Caudate nucleus (tissue), 63 donors: ENCODE measurements at places on chromosomes 12 and 14.

DNA sequence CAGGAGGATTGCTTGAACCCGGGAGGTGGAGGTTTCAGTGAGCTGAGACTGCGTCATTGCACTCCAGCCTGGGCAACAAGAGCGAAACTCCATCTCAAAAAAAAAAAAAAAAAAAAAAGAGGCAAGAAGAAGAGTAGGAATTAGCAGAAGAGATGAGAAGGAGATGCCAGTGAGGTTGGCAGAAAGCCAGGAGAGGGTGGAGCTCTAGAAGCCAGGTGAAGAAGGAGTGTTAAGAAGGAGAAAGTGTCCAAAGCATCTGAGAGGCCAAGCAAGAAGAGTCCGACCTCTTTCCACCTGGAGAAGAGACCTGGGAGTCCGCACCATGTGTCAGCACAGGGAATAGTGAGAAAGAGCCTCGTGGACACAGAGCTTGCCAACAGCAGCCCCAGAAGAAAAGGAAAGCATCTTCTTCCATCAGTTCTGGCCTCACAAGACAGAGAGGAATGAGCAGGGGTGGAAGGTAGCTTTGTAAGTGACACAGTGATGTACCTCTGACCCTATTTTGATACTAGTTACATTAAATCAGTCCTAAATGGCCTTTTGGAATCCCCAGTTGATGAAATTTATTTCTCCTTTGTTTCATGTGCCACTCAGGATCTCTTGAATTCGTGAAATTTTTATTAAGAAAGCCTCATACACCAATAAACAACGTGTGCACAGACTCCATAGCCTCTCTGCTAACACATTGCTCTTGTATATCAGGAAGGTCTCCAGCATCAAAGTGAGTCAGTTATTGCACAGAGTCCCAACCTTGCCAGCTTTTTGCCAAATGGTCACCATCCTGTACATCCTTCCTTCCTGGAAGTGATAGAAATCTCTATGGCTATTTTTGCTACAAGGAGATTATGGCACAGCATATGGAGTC lies 70.6 kb downstream of the SAMD4A start:
- DNase-seq, result no peak

DNA sequence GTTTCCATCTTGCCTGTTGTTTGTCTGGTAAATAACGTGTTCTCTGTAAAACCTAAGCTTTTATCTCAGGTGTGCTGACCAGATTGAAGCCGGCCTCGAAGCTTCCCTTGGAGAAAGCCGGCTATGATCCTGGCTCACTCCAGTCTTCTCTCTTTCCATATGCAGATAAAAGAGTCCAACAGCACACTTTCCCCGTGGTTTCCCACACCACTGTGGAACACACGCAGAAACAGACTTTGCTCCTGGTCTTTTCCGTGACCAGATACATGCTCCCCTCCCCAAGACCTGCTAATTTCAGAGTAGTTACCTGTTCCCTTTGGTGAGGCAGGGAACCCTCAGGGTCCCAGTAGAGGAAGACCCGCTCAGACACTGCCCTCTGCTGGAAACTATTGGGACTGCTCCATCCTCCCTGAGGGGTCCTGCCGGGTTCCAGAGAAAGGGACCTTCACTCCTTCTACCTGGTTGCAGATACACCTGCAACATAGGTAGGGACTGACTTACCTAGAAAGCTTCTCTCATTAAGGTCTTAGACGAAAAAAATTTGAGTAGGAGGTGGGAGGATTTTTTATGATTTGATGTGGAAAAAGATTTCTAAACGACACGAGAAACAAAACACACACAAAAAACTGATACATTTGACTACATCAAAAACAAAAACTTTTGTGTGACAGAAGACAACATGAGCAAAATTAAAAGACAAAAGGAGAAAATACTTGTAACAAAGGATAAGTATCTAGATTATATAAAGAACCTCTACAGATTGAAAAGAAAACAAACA lies 415.4 kb upstream of the CCDC196 start:
- peak; percentile 10 for DNase-seq

- DNase-seq, result no peak
These were observed 60.8 kb upstream of the REP15 start for GRCh38 chr12:27635349-27635972.

GRCh38 chr14:65206448-65207096 lies 104.3 kb upstream of the MAX start:
- DNase-seq, result no peak

DNA sequence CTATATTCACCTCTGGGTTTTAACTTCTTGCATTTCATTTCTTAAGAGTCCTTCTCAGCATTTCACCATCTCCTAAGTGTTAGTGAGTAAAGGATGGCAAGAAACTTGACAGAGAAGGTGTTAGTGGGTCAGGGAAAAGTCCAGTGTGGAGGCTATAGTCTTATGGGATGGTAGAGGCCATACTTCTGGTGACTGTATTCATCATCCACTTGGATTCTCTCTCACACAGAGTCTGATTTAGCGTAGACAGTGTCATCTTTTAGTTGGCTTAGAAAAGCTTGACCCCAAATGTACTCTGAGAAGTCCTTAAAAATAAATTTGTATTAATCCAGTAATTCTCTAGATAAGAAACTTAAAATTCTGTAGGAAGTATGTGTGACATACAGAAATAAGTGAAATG lies 232.4 kb upstream of the FBXO33 start:
- DNase-seq, result no peak

DNA sequence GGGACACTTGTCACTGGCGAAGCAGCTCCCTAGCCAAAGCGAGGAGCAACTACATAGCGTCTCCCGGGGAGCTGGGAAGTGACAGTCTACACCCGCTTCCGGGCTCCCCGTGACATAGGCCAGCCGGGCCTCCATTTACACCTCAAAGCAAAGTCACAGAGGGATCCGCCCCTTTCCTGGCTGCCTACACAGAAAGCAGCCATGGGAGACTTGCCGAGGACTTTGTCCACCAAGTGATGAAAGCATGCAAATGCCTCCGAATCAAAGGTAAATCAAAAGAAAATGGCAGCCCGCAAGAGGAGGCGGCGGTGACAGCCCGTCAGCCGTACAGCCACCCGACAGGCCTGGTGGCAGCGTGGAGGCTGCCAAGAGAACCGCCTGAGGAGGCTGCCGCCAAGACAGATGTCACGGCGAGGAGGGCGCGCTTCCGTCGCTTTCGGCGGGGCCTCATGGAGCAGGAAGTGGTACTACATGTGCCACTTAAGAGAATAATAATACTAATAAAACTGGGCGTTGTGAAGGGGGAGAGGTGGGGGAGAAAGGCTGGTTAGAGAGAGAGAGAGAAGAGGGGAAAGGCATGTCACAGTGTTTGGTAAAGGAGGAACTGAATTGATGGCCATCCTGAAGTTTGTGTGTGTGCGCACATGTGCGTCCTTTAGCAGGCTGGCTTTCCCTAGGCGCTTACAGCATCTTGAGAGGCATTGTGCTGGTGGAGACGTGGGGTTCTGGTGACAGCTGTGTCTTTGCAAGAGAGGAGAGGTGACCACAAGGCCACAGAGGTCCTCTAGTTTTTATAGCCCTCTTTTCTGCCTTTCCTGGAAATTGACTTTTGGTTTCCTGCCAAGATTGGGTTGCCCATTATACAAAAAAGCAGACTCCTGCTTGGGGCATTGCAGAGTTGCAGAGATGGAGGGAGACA lies 661.7 kb downstream of the VRK1 start:
- no peak for DNase-seq

GRCh38 chr14:28778138-28779117 lies 11.8 kb downstream of the FOXG1 start:
- DNase-seq, result no peak

- DNase-seq, result no peak
These were observed 522.5 kb downstream of the RMST start for GRCh38 chr12:97984974-97985580.

DNA sequence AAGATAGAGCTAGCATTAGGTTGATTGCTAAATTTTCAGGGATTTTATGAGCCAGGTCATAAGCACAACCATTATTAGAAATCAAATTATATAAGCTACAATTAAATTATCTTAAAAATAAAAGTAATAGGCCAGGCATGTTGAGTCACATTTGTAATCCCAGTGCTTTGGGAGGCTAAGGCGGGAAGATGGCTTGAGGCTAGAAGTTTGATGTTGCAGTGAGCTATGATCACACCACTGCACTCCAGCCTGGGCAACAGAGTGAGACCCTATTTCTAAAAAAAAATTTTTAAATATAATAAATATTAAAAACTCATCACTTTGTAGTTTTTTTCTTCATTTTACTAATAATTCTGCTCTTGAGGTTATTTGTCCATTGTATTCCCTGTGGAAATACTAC lies 1.9 kb upstream of the LIMA1 start:
- DNase-seq, result no peak

- no peak for DNase-seq
These were observed 9.9 kb upstream of the ADIPOR2 start for GRCh38 chr12:1680804-1681492.

DNA sequence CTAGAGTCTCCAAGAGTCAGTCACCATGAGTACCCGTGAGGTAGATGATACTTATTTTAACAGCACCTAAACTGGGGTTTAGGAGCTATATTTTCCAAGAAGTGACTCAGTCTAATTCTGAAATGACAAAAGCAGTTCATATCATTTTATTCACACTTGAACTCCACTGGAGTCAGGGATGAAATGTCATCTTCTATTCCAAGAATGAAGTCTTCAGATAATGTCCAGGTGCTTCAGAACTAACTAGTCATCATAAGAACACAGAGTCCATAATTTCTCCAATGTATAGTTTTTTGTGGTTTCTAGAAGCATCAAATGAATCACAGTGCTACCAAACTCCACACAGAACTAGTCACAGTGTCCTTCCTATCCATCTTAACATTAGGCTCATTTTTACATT lies 13.3 kb downstream of the DNM1L start:
- no peak for DNase-seq

DNA sequence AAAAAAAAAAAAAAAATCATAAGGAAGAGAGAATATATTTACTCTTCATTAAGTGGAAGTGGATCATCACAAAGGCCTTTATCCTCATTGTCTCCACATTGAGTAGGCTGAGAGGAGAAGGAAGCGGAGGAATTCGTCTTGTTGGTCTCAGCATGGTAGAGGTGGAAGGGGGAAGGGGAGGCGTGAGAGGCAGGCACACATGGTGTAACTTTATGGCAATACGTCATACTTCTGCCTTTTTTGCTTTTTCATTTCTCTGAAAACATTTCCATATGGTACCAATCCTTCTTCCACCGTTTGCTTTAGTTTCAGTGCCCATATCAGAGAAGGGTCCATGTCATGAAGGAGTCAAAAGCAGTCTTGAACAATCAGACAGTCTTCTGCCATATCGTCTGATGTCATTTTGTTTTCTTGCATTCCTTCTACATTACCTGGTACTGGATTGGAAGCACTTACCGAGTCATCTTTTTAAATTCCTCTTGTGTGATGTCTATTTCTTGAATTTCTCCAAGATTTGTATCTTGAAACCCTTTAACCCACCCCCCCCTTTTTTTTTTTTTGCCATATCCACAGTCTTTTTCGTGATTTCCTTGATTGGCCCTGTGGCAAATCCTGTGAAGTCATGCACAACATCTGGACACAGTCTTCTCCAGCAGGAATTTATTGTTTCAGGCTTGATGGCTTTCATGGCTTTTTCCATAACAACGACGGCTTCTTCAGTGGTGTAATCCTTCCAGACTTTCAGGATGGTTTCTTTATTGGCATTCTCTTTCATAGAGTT lies 8.9 kb downstream of the FUT8 start:
- DNase-seq, result no peak

GRCh38 chr12:291153-291723 lies 28.6 kb upstream of the SLC6A13 start:
- DNase-seq, result no peak

DNA sequence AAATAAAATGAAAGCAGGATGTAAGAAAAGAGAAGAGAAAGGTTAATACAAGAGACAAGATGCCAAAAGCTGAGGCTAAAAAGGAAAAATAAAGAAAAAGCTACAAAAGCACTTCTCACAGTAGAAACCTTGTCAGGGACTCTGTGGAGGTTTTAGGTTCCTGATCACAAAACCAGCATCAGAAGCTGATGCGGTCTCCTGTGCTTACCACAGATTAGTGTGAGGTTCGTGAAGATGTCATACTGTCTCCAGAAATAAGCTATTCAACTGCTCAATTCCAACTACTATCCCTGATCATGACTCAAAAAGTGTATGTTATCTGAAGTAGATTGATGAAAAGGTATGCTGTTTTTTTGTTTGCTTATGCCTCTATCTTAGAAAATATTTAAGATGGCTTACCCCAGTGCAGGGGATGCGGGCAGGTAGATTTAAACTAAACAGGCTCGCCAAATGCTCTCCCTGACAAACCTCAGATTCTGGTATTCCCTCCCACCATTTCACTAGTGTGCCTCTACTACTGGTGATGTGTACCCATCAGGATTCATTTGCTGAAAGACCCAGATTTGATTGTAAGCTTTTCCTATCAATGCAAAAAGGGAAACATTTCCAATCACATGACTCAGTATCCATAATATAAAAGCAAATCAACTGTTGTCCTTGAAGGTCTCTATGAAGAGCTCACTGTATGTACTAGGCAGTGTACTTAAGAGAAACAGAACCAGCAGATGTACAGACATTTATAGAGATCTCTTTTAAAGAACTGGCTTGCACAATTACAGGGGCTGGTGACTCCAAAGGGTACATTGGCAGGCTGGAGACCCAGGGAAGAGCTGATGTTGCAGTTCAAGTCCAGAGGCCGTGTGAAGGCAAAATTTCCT lies 169.5 kb upstream of the FOXN3 start:
- DNase-seq, result no peak

DNA sequence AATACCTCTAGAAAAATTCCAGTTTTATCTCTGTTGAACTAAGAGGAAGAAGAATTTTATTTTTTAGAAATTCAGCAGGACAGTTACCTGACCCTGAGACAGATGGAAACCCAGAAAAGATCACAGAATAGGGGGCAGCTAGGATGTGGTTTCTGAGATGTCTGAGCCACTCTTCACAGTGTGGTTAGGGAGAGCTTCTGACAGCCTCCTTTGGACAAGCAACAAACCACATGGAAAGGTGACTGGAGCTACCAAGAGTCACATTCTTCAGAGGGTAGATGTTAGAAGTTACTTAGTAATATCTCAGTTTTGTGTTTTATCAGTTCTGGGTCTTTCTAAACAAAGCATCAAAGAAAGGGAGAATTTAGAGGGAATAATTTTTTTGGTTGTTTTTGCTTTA lies 117.3 kb upstream of the NAP1L1 start:
- no peak for DNase-seq

DNA sequence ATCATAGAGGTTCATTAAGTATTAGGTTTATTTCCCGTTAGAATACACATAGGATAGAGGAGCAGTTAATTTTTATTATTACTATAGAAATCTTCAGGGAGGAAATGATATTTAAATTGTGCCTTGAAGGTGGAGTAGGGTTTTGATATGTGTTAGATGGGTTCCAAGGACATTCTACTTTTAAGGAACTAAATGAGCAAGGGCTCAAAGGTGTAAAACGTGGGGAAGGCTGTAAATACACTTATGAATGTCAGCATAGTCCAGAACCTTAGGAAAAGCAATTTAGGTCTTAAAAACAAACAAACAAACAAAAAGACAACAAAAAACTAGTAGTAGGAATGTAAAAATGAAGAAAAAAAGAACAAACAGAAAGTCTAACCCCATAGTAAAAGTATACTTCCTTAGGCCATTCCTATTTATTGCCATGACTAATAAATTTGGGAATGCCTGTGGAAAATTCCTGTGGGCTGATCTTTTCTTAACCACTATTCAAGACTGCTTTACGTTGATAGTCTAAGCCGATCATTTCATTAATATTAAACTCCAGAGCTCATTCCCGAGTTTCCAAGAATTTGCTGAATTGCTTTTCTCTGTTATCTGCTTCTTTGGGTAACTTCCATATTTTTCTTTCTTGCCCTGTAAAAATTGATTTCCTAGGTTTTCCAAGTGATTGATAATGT lies 180.3 kb downstream of the RAD51B start:
- no peak for DNase-seq
